AG04449 (cell line): ENCODE measurements at places on chromosomes 3 and 15.
A peak's percentile ranks its signal among the peaks of the same experiment; 100 is the strongest.

DNA sequence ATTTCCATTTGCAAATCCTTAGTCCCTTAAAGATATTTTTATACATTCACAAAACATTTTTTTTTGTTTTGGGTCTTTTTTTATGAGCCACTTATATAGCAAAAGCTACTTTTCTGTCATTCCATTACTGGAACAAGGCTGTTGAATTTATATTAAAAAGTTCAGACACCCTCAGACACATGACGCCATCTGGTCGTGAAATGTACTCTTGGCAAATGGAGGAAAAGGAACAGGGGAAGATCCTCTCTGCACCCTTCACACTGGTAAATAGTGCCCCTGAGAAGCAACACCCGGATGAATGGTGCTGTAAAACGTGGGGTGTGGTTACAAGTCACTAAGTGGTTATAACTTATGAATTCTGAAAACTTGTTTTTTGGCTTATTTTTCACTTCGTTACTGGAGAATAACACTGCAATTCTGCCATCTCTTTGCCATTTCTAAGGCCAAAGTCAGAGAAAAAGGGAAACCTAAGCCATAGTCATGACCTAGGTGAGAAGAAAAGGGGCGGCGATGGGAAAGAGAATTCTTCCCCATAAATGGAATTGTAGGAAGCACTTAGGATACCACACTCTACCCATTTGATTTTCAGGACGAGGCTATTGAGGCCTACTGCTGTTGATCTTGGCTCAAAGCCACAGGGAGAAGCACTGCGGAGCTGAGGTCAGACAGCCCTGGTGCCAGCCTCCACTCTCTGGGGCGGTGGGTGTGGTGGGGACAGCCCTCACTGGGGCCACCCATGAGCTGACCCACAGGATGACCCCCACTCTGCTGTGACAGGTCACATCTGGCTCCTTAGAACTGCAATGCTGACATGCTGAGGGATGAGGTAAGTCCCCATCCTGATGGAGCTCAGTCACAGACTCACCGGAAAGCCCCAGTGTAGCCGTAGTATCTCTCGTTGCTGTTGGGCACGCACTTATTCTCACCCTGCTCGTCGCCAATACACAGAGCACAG lies 21.9 kb downstream of the LTF start:
- no peak for DNase-seq

DNA sequence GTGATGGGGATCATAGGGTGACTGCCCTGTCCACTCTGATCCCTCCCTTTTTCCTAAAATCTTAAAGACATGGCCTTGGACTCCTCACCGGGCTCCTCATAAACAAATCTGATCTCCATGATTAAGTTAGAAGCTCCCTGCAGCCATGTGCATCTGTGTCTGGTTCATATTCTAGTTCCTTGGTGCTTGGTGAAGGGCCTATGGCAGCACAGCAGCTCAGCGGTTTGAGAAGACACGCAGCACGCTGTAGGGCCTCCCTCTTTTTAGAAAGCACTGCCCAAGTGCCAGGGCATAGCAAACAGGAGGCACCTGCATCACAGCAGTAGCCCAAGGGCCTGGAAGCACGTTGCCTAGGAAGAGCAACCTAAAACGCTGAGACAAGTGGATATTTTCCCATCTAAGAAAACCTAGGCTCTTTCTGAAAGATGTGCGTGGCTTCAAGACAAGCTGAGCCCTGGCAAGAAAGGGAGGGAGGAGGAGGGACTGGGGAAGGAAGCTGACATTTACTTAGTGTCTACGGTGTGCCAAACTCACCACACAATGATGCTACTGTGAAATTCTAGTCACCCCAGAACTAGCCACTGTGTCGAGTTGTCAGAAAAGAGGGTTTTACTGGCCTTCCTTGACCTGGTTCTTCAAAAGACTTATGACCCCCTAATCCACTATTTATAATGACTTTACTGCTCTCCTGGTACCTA lies 14.9 kb upstream of the ULK3 start:
- DNase-seq = no peak

- peak; percentile 50 for DNase-seq
These were observed 48.9 kb upstream of the ZDHHC23 start for GRCh38 chr3:113898892-113899291.

- DNase-seq = no peak
These were observed 53.5 kb upstream of the LRRN1 start for GRCh38 chr3:3745693-3746092.

GRCh38 chr15:54500330-54500729 lies 522.1 kb downstream of the UNC13C start:
- DNase-seq = no peak

DNA sequence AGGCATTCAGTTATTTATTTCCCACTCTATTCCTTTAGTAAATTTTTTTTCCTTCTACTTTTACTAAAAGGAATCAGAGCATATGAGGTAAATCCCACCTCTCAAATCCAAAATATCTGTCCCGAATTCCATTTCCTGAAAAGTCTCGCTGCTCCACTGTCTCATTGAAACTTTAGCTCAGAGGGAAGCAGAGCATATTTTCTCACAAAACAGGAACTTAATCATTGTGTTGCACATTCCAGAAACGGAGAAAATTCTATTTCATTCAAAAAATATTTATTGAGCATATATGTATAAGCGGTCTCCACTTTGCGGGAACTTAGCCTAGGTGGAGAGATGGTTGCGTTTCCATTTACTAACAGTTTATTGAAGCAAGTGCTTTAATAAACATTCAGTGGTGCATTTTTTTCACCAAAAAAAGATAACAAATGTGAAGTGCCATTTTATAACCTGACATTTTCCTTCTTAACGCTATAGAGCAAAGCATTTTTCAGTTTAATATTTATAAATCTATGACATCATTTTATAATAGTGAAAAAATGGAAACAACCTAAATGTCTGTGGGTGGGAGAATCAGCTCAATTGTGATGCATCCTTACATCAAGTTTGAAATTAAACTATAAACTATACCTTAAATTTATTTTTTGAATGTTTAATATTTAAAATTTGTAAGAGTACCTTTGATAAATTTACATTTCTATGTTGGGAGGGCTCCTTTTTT lies 67.2 kb upstream of the CSTA start:
- DNase-seq = no peak

DNA sequence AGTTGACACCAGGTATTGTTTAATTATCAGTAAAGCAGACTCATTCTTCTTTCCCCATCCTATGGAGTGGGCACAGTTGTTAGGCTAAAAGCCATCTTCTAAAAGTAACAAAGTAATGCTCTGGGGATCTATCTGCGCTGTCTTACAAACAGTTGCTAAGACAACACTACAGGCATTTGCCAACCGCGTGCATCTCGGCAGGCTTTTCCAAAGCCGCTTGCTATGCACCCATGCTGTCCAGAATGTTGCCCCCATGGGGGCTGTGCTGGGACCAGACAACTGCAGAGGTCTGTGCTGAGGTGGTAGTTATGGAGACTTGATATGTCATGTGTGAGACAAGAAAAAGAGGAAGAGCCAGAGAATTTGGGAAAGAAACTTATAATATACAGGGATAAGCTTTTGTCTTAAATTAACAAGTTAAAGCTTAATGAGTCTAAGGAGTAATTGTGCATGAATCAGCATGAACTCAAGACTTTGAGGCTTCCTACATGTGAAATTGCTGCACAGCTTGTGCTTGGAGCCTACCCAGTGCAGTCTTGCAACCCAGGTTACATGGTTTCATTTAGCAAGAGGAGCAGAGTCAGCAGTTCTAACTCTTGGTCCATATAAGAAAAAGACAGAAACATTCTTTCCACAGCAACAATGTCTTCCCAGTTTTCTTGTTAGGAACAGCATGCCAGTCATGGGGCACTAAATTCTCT lies 38.9 kb upstream of the DCLK3 start:
- no peak for DNase-seq

- no peak for DNase-seq
These were observed 258.1 kb upstream of the ROPN1 start for GRCh38 chr3:124250053-124250452.

GRCh38 chr3:13019243-13020095 lies 53.8 kb downstream of the IQSEC1 start:
- DNase-seq = no peak

DNA sequence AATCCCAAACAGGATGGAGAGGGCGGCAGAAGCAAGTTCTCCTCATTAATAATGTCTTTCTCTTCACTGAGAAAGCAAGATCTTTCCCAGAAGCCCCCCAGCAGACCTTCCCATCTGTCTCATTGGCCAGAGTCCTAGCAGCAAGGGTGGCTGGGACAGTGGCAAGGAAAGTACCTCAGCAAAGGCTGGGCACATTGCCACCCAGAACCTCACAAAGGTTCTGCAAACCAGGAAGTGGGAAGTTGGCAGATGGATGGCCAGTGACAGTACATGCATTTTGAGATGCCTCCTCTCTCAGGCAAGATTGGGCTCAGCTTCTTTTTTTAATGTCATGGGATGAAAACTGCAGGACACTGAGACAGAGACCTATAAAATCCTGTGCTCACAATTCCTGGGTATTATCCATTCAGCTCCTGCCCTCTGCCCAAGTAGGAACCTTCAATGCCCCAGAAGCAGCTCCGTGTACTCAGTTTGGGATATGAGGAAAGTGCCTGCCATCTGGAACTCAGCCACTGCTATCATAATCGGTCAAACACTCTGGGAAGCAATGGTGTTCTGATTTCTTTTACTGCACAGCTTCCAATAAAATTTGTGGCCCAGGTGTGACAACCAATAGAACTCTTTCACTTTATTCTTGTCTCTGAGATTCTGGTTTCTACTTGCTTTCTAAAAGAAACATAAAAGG lies 25.5 kb downstream of the DPH3 start:
- DNase-seq = no peak

GRCh38 chr15:78438619-78439285 lies 736 bp downstream of the IREB2 start:
- DNase-seq = no peak

- DNase-seq = no peak
These were observed 50.4 kb downstream of the ADAM10 start for GRCh38 chr15:58698887-58699641.

DNA sequence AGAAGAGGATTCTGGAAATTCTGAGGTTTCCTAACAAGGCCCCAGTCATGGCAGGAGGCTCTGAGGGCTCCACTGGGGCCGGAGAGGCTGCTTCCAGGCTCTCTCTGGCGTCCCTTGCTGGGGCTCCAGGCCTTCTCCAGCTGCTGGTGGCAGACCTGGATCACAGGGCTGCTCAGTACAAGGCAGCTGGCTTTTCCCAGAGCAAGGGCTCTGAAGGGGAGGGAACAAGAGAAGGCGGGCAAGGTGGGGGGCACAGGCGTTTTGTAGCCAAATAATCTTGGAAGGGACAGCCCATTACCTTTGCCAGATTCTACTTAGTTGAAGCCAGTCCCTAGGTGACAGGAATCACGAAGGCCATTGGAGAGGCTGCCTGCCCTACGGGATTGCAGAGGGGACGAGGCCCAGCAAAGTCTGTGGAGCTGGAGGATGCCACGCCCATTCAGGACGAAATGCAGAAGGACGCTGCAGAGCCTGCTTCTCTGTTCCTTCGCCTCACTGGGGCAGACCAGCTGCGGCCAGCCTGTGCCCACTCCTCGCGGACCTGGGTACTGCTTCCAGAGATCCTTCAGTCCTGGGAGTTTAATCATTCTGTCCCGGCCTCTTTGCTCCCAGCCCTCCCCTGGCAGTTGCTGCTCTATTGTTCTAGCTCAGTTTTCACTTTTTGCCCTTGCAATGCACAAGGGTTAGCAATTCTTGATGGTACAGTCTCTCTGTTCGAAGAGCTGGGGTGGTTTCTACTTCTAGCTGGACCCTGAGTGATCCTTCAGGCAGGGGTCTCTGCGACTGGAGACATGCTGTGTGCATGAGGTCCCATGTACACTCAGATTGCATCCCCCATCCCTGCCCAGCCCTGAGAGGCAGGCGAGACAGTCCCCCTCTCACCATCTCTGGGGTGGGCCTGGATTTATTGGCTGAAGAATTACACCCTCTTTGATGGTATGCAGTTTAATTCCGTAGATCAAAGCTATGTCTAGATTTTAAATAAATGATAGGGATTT lies 149.3 kb upstream of the MEF2A start:
- DNase-seq = no peak

DNA sequence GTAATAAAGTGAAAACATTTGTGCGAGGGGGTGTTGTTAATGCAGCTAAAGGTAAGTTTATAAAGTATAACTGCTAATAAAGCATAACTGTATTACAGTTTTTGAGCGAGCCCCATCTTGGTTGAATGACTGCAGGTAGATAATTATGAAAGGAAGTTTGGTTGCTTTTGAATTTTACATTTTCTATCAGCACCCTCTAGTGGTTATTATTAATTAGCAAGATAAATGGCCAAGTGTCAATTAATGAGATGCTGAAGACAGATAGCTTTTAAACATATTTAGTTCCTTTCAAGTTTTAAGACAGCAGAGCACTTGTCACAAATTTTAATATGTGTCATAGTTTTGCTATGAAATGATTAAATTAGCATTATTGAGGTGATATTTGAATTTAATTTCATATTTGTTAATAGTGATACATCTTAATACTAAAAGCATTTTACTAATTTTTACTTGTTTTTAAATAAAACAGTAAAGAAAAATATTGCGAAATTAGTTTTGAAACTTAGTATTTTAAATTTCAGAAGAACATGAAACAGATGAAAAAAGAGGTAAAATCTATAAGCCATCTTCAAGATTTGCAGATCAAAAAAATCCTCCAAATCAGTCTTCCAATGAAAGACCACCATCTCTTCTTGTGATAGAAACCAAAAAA lies 15.1 kb downstream of the U2SURP start:
- DNase-seq = no peak

- DNase-seq = no peak
These were observed 1.4 kb downstream of the FEZF2 start for GRCh38 chr3:62371720-62372591.

DNA sequence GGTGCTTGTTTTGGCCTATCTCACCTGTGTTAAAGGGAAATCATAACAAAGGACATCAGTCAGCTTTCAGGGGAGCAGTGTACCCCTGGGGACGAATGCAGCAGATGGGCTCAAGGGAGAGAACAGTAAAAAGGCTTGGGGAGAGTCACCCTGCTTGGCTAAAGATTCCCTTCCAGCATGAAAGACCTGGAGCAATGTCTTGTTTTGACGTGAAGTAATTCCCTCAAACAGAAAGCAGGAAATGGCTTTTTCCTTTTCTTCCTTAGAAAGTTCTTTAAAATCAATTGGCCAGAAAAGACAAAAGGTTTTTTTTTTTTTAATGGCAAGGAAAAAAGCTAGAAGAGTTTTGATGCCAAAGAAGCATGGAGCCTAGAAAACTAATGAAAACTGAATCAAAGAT lies 56.5 kb upstream of the PARL start:
- DNase-seq = no peak
